Activated B cell treated with CpG ODN at 0.5 μM for 24 hours (primary cell): ENCODE measurements at places on chromosomes 4 and X.

DNA sequence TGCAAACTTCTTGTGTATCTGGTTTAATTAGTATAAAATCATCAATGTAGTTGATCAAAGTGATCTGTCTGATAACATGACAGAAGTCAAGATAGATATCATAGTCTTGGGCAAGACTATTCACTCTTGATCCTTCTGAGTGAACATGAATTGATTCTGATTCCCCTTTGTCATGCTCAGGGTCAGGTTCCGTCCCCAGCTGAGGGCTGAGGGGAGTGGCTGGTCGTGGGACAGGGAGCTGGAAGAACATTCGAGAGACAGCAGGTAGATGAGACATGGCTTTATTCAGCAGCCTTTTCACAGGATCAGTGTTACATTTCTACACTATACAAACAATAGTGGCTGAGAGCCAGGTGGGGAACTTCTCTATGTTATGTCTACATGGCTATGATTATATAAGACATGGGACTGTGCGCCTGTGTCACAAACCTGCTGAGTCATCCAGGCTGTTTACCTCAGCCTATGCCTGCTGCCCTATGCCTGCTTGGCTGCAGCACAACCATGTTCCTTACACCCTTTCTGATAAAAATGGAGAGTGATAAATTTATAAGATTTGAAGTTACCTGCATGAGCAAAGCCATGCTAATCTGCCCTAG, 586.9 kb upstream of the NR3C2 start:
- DNase-seq = no peak

GRCh38 chrX:47327902-47328301, 42.5 kb upstream of the ZNF157 start:
- no peak for DNase-seq

DNA sequence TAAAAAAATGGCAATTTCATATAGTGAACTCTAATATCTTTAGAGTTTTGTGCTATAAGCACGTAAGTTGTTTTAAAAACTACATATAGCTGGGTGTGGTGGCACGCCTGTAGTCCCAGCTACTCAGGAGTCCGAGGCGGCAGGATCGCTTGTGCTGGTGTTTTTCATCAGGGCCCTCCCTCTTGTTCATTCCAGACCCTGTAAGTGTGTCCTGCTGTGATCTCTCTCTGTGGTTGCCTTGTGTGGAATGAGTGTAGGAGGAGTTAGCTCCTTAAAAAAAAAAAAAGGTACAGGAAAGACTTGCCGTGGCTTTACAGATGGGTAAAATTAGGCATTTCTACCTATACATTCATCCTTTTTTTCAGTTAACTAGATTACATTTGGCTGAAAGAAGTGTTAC, 35.4 kb downstream of the RBBP7 start:
- no peak for DNase-seq

DNA sequence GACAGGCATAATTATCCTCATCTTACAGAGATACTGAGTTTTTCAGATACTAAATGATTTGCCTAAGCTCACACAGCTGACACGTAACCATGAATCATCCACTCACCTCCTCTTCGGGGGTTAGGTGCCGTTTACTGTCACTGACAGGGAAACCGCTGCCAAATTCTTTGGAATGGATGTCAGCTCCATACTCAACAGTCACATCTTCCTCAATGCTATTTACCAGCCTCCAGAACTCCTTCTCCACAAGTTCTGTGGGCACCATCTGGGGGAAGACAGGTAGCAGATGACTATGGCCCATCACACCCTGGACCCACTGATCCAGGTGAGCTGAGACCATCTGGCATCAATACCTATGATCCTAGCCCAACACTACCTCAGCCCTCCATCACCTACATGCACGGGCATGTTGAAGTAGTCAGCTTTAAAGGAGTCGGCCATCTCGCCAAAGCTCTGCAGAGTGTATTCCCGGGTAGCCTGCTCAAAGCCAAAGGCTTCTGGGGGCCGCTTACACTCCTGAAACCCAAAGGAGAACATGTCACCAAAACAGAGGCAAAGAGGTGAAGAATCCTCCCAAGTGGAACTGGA, 13.5 kb downstream of the KDM5C start:
- no peak for DNase-seq

- DNase-seq = no peak
Measured at GRCh38 chrX:20352504-20352903, 85.8 kb upstream of the RPS6KA3 start.

GRCh38 chr4:189237340-189237739, 703.3 kb upstream of the FRG1 start:
- DNase-seq = no peak

DNA sequence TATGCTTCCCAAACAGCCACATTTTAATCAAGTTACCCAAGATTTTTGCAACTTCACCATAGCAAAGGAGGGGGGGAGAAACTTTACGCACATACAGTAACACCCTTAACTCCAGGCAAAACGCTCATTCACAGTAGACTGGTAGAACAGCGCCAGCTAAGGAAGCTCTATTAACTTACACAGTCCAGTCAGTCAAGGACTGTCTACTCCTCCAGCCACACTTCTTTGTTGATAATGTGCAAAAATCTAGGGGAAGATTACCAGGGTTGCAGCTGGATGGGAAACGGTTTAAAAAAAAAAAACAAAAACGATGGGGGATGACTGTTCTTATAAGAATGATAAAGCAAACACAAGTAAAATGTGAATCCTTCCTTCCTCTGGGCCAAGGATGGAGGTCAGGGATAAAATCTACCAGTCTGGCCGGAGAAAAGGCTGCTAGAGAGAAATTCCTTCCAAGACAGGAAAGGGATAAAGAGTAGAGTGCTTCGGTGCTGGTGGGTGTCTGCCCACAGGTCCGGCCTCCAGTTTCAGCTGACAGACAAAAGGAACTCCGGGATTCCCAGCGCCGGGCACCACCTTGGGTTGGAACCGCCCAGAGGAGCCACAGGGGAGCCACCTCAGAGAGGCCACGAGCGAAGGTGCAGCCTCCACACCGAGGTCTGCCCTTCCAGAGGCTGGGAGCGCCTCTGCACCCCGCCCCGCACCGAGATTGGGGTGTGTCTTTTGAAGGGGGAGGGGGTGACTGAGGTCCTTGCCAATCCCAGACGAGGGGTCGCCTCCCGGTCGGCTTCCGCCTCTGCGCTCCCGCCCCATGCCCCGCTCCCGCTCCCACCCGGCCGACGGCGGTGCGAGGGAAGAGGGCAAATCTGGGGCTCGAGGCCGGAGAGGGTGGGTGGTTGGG, 811 bp downstream of the ANKRD50 start:
- no peak for DNase-seq

- DNase-seq = no peak
Measured at GRCh38 chr4:61149278-61149677, 50.8 kb upstream of the ADGRL3 start.

DNA sequence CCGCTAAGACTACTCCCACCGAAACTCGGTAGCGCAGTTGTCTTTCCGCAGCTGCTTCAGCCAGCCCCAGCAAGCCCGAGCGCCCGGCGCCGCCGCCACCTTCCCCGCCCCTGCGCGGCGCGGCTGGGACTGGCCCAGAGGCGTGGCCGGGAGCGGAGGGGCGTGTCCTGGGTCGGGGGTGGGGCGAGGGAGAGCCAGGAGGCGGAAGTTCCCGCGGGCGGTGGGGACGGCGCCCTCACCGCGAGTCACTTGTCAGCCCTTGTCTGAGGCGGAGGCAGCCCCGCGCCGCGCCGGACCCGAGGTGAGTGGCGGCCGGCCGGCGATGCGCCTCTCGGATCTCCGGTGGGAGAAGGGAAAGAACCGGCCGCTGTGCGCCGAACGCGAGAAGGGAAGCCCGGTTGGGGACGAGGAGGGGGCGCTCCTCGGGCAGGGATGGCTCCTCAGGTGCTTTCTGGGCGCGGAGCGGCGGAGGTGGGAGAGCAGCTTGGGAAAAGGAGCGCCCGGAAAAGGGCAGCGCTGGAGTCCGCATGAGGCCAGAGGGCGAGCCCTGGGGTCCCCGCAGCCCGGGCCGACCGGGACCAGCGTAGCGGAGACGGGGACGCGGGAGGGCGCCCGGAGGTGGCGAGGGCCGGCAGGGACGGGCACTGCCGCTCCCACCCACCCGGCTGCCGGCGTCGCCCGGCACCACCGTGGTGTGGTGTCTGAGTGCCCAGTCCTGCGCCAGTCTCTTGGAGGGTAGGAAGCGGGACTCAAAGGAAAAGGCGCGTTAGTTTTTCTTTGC, at the start of gene PDLIM5:
Gene PDLIM5 (plus strand): TSS at position 248 of the 781 bp plus-strand sequence. CDS start 3,347 bp downstream, outside the sequence.
- DNase-seq = peak; percentile 88

DNA sequence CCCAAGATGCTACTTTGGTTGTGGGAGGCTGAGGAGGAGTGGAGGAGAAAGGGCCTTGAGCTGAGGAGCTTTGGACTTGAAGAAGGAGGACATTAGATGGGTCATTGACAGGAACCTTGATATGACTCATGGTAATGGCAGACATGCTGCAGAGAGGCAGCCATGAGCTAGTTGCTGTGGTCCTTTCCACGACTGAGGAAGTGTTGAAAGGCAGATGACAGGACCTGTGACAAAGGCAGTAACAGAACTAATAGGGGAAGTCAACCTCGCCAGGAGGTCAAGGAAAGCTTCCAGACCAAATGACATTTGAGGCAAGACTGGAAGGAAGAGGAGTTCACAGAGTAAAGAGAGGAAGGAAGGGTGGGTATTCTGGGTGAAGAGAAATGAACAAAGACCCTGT, 7.6 kb upstream of the XPNPEP2 start:
- no peak for DNase-seq

GRCh38 chr4:93157986-93158385, 670.6 kb upstream of the ATOH1 start:
- DNase-seq = no peak

GRCh38 chrX:41200785-41201184, 115.5 kb downstream of the USP9X start:
- no peak for DNase-seq

DNA sequence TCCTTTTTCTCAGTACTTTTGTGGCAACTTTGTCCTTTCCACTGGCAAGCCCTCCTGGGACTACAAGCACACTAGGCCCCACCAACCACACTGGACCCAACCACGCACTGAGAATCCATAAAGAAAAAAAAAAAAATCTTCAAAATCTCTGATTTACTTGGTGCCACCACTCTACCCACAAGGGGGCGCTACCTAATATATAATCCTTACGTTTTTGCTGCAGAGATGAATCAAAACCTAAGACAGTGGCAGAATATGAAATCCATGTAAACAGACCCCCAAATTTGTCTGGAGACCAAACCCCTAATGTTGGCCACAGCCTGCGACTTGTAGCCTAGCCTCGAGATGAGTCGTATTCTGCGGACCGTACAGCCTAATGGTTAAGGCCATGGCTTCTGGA, 63.5 kb upstream of the ARHGAP36 start:
- no peak for DNase-seq

DNA sequence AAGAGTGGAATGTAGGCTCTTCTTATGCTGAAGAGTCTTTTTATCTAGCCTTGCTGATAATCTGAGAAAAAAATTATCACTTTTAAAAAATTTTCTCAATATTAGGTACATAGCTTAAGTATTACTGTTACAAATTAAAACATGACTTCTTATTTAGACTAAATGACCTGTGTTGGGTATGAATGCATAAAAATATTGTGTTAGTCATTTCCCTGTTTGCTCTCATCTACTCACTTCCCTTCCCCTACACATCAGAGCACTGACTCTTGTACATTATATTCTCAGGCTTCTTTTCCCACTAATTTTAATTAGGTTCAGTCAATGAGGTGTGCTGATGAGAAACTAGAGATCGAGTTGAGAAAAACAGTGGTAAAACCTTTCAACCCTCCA, 881.0 kb downstream of the PCDH18 start:
- DNase-seq = no peak

DNA sequence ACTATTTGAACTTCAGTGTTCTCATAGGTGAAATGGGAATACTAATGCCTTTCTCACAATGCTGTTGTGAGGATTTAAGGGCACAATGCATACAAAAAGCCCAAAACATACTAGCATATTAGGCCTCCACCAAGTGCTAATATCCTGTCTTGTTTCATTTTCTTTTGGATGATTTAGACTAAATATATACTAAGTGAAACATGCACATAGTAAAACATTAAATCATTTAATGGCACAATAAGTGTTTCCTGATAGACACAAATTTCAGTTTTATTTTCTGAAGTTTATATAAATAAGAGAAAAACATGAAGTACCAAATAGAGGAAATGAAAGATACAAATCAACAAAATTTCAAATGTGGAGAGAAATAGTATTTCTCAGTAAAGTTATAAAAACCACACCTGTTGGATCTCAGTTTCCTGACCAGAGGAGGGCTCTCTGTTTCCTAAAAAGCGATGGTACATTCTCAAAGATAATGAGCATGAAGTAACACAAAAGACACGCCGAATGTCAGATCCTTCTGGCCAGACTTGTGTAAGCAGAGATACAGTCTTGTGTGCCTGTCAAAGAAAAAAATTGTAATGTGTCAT, 25.1 kb downstream of the DDX60 start:
- no peak for DNase-seq
